ENCODE measurements at places on chromosomes 7 and 10.

GRCh38 chr7:157966490-157966889 lies 621.1 kb downstream of the PTPRN2 start:
- no peak for DNase-seq

GRCh38 chr7:36775061-36775620 lies 50.8 kb upstream of the AOAH start:
- no peak for DNase-seq

GRCh38 chr7:131533566-131534561 lies 22.6 kb downstream of the PODXL start:
- DNase-seq, result no peak

- no peak for DNase-seq
Observed at GRCh38 chr7:16615228-16615627, 30.3 kb downstream of the ANKMY2 start.

DNA sequence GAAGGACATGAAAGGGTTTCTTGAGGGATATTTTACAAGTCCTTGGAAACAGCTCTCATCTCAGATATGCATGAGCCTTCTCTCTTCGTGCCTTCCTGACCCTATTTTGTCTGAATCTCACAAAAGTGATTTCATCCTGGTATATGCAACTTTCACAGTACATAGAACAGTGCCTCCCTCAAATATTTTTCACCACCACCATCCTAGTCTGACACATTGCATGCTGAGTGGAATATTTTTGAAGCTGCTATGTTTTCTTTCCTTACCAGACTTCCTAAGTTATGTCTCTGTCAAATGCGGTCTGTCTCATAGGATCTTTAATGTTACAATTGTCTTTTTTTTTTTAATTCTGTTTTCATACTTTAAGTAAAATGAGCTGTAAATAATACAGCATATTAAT lies 673.3 kb upstream of the LRRN3 start:
- DNase-seq, result no peak

- DNase-seq, result no peak
Observed at GRCh38 chr10:123808286-123808685, 83.3 kb downstream of the CPXM2 start.

DNA sequence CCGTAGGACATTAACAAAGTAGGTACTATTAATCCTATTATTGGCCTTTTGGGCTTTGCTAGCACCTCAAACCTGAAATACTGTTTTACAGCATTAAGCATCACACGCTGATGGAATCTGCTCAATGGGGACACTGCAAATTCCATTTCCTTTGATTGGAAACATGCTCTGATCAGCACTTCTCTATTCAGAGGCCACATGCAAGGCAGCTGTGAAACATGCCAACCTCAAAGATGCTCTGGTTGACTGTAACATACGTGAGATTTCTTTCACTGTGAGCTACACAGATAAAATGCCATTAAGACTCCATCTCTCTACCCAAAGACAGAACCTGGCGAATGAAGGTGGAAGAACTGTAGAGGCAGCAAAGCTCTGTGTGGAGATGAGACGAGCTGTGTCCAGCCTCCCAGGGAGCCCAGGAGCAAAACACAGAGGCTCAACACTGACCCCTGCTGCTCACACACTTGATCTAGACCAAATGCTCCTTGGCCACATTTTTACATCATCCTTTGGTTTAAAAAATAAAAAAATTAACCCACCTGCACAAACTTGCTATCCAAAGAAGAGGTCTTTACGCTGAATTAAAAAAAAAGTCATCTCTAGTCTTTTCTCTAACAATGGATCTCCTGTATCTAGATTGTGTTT lies 8.0 kb downstream of the RSU1 start:
- peak; percentile 29 for DNase-seq

GRCh38 chr10:53395449-53395848 lies 622.9 kb upstream of the MBL2 start:
- no peak for DNase-seq

- DNase-seq, result no peak
Observed at GRCh38 chr10:30915146-30915545, 116.5 kb downstream of the ZNF438 start.
